LNCaP clone FGC (cell line): ENCODE measurements at places on chromosomes 2 and 18.

DNA sequence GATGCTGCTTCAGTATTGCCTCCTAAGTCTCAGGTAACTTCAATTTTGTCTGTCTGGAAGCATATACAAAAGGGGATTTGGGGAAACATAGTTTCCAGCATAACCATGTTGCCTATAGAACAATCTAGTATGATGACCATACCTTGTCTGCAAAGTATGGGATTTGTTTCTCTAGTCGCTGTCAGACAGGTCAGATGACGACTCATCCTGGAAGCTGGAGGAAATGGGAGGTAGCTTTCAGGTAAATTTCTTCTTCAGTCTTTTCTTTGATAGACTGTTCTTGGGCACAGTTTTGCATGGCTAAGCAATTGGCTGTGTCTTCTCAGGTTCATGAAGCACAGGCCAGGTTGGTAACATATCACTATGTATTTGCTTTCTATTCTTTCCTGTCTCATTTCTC is 2.8 kb upstream of the OSBPL6 start:
- DNase-seq, result no peak

- DNase-seq, result no peak
Measured at GRCh38 chr2:40244675-40245074, 207.2 kb downstream of the SLC8A1 start.

DNA sequence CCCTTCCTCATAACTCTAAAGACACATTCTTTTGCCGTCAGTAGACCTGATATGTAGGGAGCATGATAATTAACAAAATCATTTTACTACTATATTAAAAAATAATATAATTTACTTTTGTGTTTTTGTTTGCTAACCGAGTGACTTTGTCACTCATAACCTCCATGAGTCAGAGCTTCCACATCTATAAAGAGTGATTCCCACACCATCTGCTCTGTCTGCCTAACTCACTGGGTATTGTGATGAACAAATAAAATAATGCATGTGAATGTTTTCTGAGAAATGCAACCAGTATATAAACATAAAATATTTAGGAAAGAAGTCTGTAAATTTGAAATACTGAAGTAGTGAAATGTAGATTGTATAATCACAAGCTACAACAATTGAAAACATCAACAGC is 123.4 kb upstream of the DSEL start:
- peak; percentile 26 for DNase-seq

GRCh38 chr2:237075749-237076599 is 9.7 kb upstream of the COPS8 start:
- no peak for DNase-seq
